ENCODE measurements at places on chromosomes 13 and 19.

GRCh38 chr19:46904114-46905060 is 43.6 kb downstream of the ARHGAP35 start:
- no peak for DNase-seq

- DNase-seq: no peak
These were observed 46.2 kb downstream of the DCT start for GRCh38 chr13:94433055-94433961.

- no peak for DNase-seq
These were observed 3.1 kb upstream of the OLFM2 start for GRCh38 chr19:9939301-9939913.

GRCh38 chr13:99067159-99067985 is 89.5 kb upstream of the DOCK9 start:
- DNase-seq: peak; percentile 93

DNA sequence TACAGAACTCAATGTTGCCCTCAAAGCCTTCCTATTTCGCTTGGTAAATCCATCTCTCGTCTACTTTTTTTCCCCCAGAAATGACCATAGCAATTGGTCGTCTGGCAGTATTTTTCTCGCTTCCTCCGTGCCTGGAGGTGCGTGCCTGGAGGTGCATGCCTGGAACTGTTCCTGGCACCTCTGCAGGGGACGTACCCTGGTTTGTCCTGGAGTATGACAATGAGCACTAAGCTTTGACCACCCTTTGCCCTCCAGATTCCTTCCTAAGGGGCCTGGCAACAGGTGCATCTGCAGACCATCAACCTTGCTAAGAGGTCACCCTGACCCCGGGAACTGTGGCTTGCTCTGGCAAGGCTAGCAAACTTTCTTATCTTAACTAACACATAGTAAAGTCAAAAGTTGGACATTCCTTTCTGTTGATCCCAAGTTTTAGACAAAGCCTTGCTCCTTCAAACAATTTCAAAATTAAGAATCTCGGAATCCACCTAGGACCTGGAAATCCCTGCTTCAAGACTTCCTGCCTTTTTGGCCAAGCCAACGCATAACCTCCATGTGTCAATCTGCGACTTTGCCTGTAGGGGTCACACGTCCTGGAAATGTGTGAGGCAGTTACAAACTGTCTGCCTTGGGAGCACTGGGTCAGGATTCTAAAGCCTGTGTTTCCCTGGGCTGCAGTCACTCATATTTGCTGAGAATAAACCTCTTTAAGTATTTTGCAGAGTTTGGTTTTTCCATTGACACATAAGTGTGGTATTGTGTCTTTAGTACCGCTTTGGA is 28.8 kb upstream of the TUBGCP3 start:
- no peak for DNase-seq

DNA sequence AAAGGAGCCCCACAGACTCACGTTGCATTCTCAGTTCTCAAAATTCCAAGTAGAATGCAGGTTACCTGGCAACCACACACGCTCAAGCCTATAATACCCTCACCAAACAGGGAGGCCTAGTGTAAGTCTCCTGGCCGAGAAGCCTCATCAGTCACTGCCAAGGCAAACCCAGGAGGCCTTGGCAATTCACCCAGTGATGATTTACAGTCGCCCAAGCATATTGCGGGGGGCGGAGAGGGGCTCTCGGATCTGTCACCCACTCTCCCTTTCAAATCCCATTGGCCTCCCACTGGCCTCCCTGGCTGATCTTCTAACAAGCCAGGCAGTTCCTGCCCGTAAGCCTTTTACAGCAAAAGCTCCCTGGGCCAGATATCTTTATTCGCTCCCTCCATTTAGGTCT is 1.1 kb downstream of the AKAP8L start:
- no peak for DNase-seq

DNA sequence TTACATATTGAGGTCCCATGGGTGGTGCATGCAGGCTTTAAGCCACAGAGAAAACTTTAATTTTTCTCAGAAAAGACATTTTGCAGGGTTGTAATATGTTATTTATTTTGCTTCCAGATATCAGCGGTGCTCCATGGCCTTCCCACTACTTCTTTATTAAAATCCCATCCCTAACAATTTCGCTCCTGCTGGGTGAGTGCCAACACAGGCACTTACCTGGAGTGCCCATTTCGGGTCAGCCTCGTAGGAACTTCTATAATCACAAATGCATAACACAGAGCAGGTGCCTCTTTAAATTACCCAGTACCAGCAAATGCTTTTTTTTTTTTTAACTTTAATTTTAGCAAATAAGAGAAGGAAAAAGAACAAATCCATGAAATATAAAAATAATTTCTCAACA is 86.4 kb downstream of the EFNB2 start:
- no peak for DNase-seq

- DNase-seq: no peak
These were observed 202.1 kb upstream of the GPR12 start for GRCh38 chr13:26962671-26963070.

- DNase-seq: no peak
These were observed 85.7 kb downstream of the LRRC63 start for GRCh38 chr13:46297361-46297811.

DNA sequence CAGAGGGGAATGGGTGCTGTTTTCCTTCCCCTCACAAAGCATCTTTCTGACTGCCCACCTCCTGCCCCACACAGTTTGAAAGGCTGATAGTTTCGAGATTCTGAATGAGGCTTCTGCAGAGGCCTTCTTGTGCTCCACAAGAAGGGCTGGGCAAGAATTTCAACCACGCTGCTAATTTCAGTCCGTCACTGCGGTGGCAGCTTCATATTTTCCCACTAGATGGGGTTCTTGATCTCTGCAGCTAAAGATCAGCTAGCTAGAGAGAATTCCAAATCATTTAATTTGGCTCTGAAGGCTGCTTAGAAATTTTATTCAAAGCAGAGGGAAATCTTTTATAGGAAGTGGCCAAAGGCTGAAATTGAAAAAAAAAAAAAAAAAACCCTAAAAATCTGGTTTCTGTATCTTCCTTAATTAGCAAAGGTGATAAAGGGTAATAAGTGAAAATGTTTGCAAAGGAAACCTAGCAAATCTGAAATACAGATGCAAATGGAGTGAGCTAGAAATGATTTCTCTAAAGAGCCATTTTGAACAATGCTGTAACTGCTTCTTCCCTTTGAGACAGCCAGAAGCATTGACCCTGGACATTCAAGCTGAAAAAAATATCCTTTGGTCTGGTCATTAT is 38.0 kb upstream of the C13orf42 start:
- peak; percentile 23 for DNase-seq

- DNase-seq: no peak
These were observed 678 bp upstream of the CD33 start for GRCh38 chr19:51224163-51224641.

GRCh38 chr13:50598338-50598737 is 245.2 kb downstream of the DLEU7 start:
- no peak for DNase-seq

GRCh38 chr19:24052811-24053210 is 34.2 kb upstream of the ZNF254 start:
- no peak for DNase-seq

DNA sequence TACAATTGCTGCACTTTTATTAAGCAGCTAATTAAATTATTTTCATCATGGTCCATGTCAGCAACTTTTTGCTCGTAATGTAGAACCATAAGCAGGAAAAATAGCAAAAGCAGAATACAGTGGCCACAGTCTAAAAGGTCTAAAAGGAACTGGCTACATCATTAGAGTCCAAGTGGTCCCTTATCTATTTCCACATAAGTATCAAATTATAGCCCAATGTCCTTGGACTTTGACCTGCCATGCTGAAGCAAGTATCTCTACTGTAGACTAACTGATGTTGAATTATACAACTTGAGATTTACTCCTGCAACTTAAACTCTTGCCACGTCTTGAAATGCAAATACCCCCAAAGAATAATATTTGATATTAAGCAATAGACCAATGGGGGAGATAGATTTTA is 68.8 kb downstream of the OXGR1 start:
- no peak for DNase-seq

- no peak for DNase-seq
These were observed 17.1 kb upstream of the GAS6 start for GRCh38 chr13:113880651-113881611.

DNA sequence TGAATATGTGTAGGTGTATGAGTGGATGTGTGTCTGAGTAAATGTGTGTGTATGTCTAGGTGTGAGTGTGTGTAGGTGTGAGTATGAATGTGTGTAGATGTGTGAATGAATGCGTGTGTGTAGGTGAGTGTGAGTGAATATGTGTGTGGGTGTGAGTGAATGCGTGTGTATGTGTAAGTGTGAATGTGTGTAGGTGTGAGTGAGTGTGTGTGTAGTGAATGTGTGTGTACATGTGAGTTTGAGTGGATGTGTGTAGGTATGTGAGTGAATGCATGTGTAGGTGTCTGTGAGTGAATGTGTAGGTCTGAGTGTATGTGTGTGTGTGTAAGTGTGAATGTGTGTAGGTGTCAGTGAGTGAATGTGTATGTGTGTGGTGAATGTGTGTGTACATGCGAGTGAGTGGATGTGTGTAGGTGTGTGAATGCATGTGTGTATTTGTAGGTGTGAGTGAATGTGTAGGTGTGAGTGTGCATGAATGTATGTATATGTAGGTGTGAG is 201.0 kb upstream of the ZNF536 start:
- DNase-seq: no peak

- DNase-seq: peak; percentile 49
These were observed 4.0 kb downstream of the EBI3 start for GRCh38 chr19:4233282-4233853.

GRCh38 chr13:59303433-59303832 is 860.3 kb downstream of the DIAPH3 start:
- DNase-seq: no peak

GRCh38 chr13:97438856-97439595 is 5.1 kb downstream of the RAP2A start:
- no peak for DNase-seq

Measured in SW 1271 (cell line).